ENCODE measurements at places on chromosomes 6 and 20. TPM values are rescaled to one million over a fixed set of nuclear protein-coding genes. Genes with fewer than 3 reads are reported as not detected.
A peak's percentile ranks its signal among the peaks of the same experiment; 100 is the strongest.

The LPIN3 gene
- 22.9 TPM for total RNA-seq

The ABHD16B gene
- total RNA-seq = not detected

The GABRR1 gene
- total RNA-seq = not detected

The HLA-DQA1 gene
- 4.9 TPM for total RNA-seq

The PCSK2 gene
- total RNA-seq = 1.7 TPM

The BFSP1 gene
- 0.55 TPM for total RNA-seq

The MYH7B gene
- 297 TPM for total RNA-seq

The KIAA1586 gene
- total RNA-seq = 7.7 TPM

The NKX2-4 gene
- total RNA-seq = not detected

The GSTA5 gene
- total RNA-seq = not detected

The TFAP2C gene
- 0.20 TPM for total RNA-seq

The SLC44A4 gene
- not detected for total RNA-seq

The CHMP4B gene
- total RNA-seq = 101 TPM

DNA sequence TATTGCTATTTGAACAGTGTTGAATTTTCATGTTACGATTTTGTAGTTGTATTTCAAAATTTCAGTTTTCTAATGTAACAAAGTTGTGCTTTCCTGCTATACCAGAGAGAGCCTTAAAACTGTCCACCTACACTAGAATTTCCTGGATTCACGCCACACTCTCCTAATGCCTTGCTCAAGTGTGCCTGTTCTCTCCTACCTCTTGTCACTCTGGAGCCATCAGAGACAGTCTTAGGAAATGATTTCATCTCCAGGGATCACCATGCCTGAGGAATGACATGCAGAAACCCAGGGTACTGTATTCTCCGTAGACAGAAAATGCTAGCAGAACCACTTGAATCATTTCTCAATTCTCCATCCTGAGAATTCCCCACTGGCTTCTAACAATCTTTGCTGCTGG lies 667.6 kb downstream of the KIF16B start:
- no peak for DNase-seq

DNA sequence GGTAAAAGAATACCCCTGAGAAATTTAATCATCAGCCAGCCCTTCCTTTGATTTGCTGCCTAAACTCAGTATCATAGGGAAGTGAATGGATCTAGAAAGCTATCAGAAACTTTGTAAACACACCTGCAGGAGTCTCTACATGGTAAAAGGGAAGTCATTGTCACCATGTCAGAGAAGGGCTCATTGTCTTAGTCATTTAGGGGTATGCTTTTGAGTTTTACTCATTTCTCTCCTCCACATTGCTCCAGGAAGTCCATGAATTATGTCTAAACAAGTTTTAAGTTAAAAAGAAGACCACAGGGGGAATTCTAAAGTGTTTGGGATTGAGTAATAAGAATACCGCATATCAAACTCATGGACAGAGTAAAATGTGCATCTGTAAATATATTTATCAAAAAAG lies 2.5 kb downstream of the SLC17A1 start:
- DNase-seq = no peak

GRCh38 chr6:108446629-108447150 lies 114.0 kb upstream of the FOXO3 start:
- DNase-seq = no peak

- DNase-seq = no peak
Measured at GRCh38 chr6:52394251-52394666, 25.9 kb upstream of the EFHC1 start.

DNA sequence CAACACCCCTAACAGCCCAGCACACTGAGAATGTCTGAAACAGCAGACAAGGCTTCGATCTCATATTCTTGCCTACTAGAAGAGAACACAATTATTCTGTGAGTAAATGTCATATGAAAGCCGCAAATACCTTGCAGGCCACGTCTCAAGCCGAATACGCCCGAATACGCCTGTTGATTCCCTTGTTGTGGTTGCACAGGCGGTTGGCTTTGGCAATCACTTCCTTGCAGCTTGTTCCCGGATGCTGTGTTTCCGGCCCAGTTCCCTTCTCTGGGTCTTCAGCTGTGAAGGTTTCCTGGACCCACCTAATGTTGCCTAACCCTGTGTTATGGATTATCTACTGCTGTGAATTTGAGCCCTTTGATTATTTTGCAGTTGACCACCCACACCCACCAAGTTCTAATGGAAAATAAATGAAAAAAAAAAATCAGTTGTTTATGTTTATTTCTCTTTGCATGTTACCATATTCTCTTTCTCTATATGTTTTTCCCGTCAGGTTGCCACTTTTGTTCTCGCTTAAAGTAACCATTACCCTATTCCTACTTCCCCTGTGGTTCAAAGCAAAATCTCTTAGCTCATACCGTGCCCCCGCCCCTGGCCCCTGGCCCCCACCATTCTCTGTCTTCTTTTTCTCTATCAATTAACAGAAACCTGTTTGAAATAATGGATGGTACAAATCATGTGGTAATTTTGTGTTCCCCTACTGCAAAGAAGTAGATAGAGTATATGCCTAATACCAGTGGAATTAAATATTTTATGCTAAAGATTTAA lies 172.4 kb downstream of the ADGB start:
- peak; percentile 56 for DNase-seq

- DNase-seq = no peak
Measured at GRCh38 chr6:150243620-150244314, 100.9 kb downstream of the PPP1R14C start.

GRCh38 chr6:168415993-168416530 lies 24.9 kb upstream of the SMOC2 start:
- DNase-seq = no peak

- peak; percentile 61 for DNase-seq
Measured at GRCh38 chr20:57161478-57162361, 104.7 kb downstream of the BMP7 start.

GRCh38 chr6:106103728-106104109 lies 17.6 kb downstream of the PRDM1 start:
- no peak for DNase-seq

- no peak for DNase-seq
Measured at GRCh38 chr6:26309731-26310142, 55.3 kb upstream of the BTN3A2 start.

DNA sequence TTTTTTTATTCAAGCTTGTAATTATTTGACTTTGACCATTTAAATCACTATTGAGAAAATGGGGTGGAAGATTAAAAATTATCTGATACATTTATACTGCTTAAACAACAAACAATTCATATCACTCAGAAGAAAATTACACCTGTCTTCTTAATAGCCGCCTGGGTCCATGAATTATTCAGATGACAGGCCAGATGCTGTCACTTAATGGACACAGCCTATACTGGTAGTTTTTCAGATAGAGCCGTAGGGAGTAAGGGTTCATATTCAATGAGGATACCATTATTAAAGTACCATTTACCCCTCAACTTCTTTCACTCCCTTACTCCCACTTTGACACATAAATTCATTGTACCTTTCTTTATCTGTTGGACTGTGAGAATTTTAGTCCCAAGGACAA lies 1193.4 kb upstream of the MAP3K7 start:
- DNase-seq = no peak

DNA sequence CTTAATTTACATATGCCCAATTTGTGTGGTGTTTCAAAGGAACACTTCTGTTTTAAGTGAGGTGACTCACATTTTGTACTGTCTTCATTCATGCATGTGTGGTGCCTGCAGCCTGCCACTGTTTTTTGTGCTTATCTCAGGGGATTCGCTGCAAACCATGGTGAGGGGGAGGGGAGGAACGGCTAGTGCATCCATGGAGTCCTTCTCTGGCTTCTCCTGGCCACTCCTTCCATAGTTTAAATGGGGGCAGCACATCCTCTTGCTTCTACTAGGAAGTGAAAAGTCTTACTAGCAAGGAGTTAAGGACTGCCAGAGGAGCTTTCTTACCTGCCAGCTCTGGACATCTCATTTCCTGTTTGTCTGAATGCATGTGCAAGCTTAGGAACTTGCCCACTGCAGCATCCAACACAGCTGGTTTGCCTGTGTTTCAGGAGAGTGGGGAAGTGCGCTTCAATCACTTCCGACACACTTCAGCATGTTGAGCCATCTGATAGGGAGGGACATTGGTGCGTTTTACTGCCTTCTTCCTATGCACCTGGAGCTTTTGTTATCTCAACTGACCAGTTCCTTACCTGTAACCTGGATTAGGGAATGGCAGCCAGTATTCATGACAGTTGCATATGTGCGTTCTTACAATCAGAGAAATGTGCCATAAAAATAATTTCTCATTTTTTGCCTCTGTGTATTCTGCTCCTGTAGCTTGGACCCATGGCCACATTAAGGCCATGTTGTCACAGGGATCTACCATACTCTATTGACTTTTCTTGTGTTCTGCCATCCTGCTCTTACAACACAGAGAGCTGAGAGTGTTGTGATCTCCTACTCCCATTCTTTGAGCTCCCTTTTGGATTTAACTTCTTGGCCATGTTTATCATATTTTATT lies 211.3 kb downstream of the ARID1B start:
- DNase-seq = no peak

- DNase-seq = no peak
Measured at GRCh38 chr6:137981758-137982157, 114.7 kb downstream of the TNFAIP3 start.

- DNase-seq = no peak
Measured at GRCh38 chr6:8944548-8944947, 509.2 kb upstream of the SLC35B3 start.

DNA sequence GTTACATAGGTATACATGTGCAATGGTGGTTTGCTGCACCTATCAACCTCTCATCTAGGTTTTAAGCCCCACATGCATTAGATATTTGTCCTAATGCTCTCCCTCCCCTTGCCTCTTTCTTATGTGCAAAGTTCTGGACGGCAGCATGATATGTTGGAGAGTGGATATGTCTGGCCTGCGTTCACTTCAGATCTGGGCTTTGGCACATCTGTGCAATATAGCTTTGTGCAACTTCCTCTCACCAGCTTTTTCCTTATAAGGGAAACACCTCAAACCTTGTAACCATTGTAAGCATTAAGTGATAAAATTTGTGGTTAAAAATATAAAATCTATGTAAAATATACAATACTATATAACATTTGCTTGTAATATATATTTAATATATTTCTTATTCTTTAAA lies 288.0 kb downstream of the PHACTR1 start:
- no peak for DNase-seq

GRCh38 chr6:8557014-8557748 lies 121.8 kb upstream of the SLC35B3 start:
- no peak for DNase-seq

GRCh38 chr6:1832844-1833787 lies 223.4 kb downstream of the FOXC1 start:
- DNase-seq = peak; percentile 59

GRCh38 chr6:6131492-6132109 lies 124.9 kb upstream of the NRN1 start:
- DNase-seq = no peak

DNA sequence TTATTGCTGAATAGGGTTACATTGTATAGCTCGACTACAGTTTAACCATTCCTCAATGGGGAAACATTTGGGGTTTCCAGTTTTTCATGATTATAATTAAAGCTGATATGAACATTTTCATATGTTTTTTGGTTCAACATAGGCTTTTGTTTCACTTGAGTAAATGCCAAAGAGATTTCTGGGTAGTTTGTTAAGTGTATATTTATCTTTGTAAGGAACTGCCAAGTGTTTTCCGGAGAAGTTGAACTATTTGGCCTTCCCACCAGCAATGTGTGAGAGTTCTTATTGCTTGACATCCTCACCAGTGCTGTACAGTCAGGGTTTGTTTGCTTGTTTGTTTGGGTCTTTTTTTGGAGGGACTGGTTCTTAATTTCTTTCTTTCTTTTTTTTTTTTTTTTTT lies 83.7 kb upstream of the RALY start:
- no peak for DNase-seq

GRCh38 chr6:11563793-11564192 lies 26.2 kb downstream of the TMEM170B start:
- DNase-seq = no peak

DNA sequence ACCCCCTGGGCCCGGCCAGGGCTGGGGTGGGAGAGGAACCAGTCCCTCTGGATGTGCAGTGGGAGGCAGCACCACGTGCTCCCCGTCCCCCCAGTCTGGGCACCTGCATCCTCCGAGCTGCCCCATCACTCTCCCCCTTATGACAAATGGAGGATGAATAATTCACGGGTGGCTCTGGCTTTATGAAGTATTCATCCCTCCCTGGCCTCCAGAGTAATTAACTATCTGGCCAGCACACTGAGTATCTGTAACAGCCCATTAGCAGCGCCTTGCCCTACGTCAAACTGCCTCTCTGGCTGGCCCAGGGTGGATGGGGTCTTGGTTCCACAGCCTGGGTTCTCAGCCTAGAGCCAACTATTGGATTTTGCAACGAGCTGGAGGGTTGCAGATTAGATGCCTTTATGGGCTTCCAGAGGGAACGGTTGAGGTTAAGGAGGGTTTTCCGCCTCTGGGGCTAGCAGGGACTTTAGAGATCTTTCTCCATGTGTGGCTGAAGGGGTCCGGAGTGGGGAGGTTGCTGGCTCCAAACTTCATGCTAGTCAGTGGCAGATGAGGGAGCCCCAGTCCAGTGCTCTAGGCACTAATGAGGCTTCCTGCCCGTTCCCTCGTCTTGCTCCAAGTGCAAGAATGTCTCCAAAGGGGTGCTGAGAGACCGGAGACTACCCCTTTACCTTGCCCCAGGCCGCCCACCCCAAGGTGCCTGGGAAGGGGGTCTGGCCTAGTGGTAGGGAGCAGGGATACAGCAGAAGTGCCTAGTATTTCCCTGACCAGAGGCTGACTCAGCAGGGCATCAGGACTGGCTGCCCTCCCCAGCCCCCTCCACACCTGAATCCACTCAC lies 53.5 kb upstream of the MLN start:
- no peak for DNase-seq

DNA sequence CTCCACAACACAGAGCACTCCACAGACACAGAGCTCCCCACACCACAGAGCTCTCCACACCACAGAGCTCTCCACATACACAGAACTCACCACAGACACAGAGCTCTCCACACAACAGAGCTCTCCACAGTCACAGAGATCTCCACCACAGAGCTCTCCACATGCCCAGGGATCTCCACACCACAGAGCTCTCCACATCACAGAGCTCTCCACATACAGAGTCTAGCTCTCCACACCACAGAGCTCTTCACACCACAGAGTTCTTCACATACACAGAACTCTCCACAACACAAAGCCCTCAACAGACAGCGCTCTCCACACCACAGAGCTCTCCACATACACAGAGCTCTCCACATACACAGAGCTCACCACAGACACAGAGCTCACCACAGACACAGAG lies 55.3 kb downstream of the ERMARD start:
- DNase-seq = no peak

GRCh38 chr6:149392535-149392934 lies 7.5 kb upstream of the SUMO4 start:
- no peak for DNase-seq

DNA sequence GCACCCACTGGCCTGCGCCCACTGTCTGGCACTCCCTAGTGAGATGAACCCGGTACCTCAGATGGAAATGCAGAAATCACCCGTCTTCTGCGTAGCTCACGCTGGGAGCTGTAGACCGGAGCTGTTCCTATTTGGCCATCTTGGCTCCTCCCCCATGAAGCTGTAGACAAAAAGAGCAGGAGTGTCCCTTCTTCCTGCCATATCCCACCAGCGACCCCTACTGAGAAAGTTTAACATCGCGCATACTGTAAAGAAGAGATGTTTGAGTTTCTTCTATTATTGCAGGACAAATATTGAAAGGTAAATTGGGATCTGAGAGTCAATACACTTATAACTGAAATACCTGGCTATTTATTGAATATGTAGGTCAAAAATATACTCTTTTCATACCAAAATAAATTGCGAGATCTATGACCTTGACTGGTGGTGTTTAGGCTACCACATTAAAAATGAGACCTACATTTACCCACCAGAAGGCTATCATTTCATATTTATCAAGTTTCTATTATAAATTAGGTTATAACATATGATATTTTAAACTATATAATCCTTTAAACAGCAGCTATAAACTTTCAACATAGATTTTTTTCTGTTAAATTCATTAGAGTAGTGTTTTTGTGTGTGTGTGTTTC lies 586.3 kb downstream of the HTR1B start:
- no peak for DNase-seq
